ENCODE measurements at places on chromosomes 12 and 14.

- DNase-seq, result no peak
Measured at GRCh38 chr12:50403001-50403440, 2.3 kb downstream of the LARP4 start.

GRCh38 chr12:130127912-130128789 is 34.1 kb upstream of the FZD10 start:
- DNase-seq, result no peak

DNA sequence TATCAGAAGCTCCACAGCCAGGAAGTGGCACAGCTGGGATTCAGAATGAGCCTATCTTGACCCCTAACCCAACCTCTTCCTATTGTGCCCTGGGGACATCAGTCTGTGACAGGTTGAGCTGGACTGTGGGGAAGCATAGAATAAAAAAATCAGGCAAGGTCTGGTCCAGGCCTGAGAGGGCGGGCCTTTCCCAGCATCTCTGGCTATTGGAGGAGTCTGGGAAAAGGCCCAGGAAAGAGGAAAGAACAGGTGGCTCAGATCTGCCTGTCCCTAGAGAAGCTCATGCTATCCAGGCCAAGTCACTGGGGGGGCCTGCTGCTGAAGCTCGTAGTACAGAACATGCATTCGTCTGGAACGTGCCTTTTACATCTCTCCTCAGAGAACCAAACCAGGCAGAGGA is 100.5 kb downstream of the PPM1H start:
- no peak for DNase-seq

DNA sequence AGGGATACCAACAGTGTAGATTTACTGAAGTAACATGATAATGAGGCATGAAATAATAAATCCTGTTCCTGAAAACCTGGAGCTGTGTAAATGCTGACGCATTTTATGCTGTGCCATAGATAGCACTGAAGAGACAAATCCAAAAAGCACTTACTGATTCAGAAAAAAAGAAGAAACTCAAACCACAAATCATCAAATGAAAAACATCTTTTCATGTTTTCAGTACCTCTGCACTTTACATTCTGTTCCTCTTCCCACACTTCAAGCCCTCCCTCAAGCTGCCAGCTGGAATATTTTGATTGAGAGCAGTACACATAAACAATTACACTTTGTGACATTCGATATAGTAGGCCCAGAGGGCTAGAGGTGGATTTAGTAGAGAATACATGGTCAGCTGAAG is 362.3 kb downstream of the NAV3 start:
- DNase-seq, result no peak

GRCh38 chr14:104624939-104625338 is 20.4 kb upstream of the TMEM179 start:
- no peak for DNase-seq

- no peak for DNase-seq
Measured at GRCh38 chr14:50344116-50344775, 32.1 kb downstream of the DMAC2L start.

GRCh38 chr12:53505555-53506449 is 1.5 kb downstream of the NPFF start:
- no peak for DNase-seq

GRCh38 chr12:131312793-131313545 is 359.3 kb downstream of the ADGRD1 start:
- DNase-seq, result no peak

DNA sequence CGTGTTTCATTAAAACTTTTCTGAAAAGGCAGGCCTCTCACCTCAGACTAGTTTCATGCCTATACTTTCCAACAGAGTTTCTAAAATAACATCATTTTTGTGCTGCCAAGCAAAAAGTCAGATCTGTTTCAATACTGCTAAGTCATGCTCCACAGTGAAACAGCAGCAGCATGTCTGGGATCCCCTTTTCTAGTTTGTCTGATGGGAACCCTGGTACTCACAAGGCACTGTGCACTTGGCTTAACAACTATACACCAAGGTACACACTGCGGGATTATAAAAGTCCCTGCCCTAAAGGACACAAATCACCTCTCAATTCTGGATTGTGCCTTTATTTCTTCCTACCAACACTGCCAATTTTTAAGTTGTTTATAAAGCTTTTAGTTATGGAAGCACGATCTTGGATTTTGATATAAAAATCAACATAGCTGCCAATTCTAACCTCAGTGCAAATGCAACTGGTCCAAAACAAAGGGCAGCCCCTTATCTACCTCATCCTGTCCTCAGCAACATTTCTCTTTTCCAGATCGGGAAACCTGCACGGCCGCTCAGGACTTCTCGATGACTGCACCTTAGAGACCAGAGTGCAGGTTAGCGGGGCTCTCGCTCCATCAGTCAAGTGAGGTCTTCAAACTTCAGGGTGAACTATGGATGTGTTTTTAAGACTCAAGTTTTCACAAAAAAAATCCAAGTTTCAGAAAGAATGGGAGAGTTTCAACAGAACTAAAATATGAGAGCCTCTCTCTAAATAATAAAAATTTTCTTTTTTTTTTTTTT is 1.7 kb upstream of the EIF5 start:
- DNase-seq, result no peak

DNA sequence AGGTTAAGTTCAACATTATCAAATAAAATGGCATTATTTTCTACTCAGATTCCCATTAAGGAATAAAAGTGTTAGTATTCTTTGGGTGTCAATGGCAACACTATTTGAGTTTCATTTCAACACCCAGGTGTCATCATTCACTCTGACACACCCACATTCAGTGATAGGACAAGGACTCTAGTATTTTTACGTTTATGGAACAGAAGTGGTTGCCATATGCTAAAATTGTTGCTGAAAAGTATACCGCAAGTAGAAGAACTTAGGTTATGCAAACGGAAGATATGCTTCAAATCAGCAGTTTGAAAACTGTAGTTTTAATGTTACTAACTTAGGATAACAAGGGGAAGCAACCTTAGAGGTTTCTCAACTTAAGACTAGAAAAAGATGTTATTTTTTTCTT is 20.0 kb upstream of the SGPP1 start:
- no peak for DNase-seq

All from fibroblast of pulmonary artery (primary cell).